NCI-H1105 (cell line): ENCODE measurements at places on chromosomes 3 and 15.

DNA sequence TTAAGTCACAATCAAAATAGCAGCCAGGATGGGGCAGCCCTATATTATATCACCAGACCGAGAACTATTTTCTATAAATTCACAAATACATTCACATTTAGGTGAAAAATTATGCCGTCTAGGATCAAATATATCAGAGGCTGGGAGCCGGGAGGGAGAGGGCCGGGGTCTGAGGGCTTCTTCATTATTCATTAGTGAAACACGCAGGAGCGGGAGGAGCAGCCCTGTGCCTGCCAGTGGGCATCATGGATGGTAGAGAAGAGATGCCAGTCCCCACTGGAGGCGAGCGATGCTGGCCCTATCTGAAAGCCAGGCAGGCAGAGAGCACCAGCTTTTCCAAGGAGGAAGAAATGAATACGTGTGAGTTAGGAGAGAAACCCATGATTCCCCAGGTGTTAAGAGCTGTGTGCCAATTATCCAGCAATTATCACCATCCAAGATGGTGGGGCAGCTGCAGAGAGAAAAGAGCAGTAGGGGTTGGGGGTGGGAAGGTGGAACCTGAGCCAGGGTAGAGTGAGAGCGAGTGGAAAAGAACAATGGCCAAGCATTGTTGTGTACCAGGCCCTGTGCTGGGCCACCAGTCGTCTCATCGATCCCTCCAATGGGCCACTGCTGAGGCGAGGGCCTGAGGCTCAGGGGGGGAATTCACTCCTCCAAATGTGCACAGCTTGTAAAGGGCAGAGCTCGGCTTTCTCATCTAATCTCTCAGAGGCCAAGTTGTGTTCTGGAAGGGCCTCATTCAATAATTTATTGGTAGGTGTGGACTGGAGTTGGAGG is 261.3 kb upstream of the TLE3 start:
- DNase-seq: peak; percentile 57

- DNase-seq: no peak
Measured at GRCh38 chr15:65923264-65923663, 54.0 kb downstream of the RAB11A start.

GRCh38 chr3:171219258-171219657 is 192.7 kb upstream of the SLC2A2 start:
- DNase-seq: no peak

GRCh38 chr15:39887832-39888231 is 32.2 kb downstream of the GPR176 start:
- no peak for DNase-seq

GRCh38 chr3:25834346-25834745 is 44.5 kb downstream of the OXSM start:
- no peak for DNase-seq
